MV-4-11 (cell line): ENCODE measurements at places on chromosomes 3 and 15.

DNA sequence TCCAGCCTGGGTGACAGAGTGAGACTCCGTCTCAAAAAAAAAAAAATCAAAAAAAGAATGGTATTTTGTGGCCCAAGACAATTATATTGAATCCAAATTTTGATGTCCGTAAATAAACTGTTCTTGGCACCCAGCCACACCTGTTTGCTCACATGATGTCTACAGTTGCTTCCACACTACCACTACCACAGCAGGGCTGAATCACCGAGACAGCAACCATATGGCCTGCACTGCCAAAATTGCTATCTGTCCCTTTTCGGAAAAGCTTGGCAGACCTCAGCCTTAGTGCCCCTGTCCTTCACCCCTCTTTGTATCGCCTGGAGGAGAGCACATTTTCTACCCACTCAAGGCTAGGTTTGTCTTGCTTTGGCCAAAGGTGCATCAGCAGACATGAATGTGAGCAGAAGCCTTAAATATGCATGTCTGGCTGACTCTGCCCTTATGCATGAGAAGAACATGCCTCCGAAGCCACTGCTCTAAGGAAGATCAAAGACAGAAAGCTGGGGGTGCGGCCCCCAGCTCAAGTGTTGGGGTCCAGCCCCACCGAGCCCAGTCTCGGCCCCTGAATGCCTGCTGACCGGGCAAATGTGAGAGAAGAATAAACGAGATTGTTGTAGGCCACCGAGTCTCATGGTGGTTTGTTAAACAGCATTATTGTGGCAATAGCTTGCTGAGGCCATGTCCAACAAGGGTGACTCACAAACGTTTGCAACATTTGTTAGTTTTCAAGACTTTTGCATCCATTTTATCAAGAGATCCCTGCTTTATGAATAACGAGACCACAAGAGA is 108.1 kb downstream of the TPRA1 start:
- peak; percentile 64 for DNase-seq

DNA sequence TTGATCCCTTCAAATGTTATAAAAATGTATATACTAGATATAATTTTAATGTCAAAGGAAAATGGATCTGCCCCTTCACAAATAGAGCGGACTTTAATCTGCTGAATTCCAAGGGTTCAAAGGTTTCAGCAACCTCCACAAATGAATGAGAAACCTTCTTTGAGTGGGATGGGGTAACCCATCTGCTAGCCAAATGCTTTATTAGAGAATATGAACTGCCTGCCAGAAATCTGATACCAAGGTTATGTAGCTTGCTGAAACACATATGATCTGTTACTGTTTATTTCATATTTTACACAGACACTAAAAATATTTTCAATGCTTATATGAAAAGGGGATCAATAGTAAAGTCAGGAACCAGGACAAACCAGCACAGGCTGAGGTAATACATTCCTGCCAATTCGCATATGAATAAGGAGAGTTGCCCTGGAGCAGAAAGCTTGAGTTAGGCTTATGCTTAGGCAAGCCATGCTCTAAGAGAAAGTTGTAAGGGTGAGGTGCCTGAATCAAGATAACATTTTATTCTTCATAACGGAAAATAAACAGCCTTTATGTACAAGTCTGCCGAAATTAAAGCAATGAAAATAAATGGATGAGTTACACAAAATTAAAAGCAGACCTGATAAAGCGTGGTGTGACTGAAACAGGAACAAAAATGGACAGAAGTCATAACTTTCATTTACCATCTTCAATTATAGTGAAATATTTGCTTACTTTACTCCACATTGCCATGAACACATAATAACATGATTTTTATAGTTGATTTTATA is 26.5 kb downstream of the PLOD2 start:
- no peak for DNase-seq

- DNase-seq: no peak
Measured at GRCh38 chr15:35602836-35603235, 56.9 kb upstream of the DPH6 start.

DNA sequence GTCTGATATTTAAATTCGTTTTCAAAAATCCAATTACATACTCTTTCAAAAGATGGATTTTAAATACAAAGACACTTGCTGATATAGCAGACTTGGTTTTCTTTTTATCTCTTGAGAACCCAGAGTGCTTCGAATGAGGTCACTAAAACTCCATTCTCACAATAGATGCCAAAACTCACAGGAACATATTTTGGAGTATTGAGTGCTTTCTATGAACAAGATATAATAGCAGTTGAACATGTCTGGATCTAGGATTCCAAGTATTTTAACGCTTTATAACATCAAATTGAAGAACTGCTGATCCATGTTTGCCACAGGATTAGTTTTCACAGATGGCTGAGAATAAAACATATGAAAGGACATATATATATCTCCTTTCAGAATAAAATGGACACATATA is 113.2 kb downstream of the SAMMSON start:
- no peak for DNase-seq

GRCh38 chr3:44478055-44478468 is 592 bp upstream of the ZNF445 start:
- DNase-seq: no peak
